ENCODE measurements at places on chromosomes 2 and 18.
A peak's percentile ranks its signal among the peaks of the same experiment; 100 is the strongest.

GRCh38 chr2:100953406-100954043 lies 48.6 kb upstream of the RPL31 start:
- no peak for DNase-seq

DNA sequence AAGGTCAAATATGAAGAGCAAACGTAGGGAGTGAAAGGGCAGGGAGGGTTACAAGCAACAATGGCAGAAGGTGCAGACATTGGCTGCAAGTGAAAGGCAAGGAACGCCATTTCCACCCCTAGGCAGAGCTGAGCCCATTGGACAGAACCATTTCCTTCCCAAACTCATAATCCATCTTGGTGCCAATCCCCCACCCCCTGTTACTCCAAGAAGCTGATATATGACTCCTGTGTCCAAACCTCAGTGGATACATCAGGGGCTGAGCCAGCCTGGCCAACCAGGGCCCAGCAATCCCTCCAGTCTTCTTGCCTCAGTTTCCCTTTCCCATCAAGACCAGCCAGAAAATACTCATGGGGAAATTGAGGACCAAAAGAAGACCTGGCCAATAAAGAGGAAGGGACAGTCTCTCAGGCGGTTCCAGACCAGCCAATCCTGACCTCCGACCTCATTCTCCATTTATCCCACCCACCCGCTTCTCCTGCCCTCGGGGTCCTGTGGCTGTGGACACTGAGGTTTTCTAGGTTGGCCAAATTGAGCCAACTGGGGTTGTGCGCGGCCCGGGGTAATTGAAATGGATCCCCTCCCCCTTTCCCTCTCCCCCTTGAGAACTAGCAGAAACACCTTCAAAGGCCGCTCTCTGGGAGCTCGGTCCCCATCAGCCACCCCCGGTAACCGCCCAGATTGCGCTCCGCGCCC lies 24.8 kb downstream of the TNS1 start:
- no peak for DNase-seq

- peak; percentile 44 for DNase-seq
Observed at GRCh38 chr2:159939946-159940345, 122.5 kb downstream of the PLA2R1 start.

DNA sequence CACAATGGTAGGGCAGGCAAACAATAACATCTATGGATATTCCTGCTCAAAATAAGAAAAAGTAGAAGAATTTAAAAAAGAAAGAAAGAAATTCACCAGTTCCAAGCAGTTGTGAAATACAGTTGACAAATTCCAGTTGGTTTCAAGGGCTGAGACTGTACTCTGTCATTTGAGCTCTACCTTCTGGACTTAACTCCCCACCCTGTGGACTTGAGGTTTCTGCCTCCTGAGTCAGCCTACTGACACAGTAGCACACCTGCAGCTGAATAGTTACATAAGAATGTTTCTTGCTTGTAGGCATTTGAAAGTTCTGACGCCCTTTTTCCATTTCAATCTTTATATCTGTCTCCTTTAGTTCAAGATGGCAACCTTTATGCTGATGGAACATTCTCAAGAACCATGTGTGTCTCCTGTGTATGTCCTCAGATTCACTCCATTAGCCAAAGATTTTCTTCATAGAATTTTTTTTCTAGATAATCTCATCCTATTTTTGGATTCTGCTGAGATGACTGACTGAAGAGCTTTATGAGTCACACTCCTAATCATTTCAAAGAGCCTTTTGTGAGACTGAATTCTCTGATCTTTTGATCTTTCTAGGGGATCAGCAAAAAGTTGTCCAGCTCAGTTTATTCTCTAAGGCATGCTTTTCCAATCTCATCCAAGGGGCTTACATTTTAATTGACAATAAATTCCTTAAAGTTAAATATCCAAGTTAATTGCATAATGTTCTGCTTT lies 19.1 kb downstream of the NETO1 start:
- no peak for DNase-seq

DNA sequence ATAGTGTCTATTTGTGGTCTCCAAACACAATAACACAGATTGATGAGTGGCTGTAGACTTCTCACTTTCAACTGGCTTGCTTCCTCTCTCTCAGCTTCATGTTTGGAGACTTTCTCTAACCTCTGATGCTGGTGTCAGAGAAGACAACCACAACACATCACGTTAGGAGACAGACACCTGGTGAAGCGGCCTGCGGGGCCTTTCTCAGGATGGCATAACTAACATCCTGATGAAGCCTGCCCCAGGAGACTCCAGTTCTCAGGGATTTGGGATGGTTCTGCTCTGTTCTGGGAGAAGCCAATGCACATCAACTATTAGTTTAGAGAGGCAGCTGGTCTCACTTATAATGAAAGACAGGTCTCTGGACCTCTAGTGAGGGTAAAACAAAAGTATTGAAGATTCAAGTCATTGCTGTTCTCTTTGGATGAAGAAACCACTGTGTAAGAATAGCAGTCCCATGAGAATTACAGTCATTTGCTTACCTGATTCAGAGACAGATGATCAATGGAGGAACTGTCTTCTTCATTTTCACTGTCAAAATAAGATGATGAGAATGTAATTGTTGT lies 2.0 kb downstream of the IL1A start:
- peak; percentile 30 for DNase-seq

DNA sequence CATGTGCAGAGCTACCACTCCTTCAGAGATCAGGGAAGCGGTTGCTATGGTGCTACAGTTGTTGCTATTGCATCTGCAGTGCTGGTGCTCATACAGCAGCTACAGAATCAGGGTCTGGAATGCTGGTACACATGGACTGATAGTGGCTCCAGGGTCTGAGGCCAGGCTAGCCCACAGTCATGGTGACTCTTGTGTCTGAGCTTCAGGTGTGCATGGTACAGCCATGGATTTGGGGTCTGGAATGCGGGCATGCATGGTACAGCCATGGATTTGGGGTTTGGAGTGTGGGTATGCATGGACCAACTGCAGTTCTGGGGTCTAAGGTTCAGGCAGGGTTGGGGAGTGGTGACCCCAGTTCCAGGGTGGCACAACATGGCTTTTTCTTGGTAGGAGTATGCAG lies 185.2 kb downstream of the SLC4A3 start:
- DNase-seq, result no peak

- no peak for DNase-seq
Observed at GRCh38 chr2:7895289-7895688, 786.6 kb upstream of the ID2 start.

GRCh38 chr2:98247383-98247782 lies 98.9 kb upstream of the CNGA3 start:
- no peak for DNase-seq

GRCh38 chr2:108640731-108641130 lies 78.6 kb upstream of the RANBP2 start:
- no peak for DNase-seq

- no peak for DNase-seq
Observed at GRCh38 chr2:19255481-19255880, 102.9 kb downstream of the OSR1 start.

DNA sequence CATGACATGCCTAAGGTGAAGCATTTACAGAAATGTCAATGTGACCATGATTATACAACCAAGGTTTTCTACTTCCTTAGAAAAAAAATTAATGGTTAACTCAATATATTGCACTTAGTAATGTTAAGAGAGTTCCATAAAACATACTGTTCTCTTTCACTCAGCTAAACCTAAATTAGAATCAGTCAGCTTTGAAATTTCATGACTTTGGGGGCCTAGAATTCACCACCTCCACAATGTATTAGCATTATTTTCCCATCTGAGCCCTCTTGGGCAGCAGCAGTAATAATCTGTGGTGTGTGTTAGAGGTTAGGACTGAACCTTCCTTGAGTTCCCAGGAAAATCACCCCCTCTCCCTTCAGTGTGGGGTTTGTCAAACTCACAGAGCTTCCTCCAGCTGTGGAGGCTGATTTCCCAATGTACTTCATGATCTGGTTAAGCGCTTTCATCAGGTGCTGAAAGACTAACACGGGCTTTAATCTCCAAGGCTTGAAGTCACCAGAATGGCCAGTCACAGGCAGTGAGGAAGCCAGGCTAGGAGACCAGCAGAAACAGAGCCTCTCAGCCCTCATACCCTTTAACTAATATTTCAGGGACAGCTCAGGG lies 7.1 kb upstream of the UPP2 start:
- DNase-seq, result no peak

- no peak for DNase-seq
Observed at GRCh38 chr2:149180226-149180875, 141.9 kb downstream of the LYPD6B start.

DNA sequence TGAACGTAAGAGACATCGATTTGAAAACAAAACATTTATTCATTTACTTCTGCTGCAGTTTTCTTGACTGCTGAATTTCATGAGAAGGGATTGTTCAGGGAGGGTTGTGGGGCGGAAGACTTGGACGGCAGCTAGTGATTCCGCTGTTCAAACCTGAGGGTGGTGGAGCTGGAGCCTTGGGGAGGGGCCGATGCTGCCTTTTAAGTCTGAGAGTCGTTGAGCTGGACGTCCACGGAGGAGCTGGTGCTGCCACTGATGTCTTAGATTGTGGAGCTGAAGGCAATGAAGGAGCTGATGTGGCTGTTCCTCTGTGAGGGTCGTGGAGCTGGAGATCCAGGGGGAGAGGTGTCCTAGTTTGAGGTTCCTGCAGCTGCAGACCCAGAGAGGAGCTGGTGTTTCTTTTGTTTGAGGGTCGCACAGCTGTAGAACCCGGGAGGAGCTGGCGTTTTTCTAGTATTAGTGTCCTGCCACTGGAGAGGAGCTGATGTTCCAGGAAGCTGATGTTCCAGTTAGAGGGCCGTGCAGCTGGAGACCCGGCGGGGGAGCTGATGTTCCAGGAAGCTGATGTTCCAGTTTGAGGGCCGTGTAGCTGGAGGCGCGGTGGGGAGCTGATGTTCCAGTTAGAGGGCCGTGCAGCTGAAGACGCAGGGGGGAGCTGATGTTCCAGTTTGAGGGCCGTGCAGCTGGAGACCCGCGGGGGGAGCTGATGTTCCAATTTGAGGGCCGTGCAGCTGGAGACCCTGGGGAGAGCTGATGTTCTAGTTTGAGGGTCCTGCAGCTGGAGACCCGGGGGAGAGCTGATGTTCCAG lies 150.9 kb downstream of the RTP5 start:
- DNase-seq, result no peak

DNA sequence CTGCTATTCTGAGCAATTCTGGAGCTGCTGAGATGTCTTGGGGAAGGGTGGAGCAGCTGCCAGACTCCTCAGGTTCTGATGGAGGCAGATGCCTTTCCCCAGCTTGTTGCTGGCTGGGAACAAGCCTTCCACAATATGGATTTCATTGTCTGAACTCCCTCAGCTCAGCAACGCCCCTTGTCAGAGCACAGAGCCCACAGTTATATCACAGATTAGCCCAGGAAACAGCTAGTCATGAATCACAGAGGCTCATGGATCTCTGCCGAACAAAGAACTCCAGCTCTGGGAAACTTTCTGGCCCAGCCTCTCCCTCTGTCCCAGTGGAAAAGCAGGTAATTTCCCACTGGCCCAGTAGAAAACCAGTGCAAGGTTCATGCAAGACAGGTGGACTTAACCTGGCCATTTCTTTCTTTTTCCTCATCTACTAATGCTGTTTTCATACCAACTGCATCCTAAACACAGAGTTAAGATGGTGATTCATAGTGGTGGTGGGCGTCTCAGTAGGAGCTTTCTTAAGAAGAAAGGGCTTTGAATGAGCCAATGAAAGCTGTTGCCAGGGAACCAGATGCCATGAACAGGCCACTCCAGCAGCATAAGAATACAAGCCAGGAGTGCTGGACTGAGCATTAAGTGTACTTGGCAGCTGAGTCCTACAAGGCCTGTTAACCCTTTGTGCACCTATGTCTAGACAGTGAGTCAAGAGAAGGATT lies 8.7 kb upstream of the KIAA2012 start:
- DNase-seq, result no peak

DNA sequence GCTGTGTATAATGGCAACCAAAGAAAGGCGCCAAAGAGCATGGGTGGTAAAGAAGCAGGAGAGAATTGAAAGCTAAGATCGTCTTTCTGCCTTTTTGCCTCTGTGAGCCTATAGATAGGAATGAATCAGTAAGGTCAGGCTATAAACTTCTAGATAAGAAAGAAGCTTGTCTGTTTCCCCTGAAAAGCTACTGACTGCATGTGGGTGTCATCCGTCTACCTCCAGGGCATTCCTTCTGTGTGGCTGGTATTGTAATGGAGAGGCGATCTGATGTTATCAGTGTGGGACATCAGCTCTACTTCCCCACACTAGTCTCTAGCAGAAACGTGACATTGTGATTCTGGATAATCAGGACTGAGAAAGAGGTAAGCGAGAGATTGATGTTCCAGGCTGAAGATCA lies 63.4 kb upstream of the PLA2R1 start:
- no peak for DNase-seq

DNA sequence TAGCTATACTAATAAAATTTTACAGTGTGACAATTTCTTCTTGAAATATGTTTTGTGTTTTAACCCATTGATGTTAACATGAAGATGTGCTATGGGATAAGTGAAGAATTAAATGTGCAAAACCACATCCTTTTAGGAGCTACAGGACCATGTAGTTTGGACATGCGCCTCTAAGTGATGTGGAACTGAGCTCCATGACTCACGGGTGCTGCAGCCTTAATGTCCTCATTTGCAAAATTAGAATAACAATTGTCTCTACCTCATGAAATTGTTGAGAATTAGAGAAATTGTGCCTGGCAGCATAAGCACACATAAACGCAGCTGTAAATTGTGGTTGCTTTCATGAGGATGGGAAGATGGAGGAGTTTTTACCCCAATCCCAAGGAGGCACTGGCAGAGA lies 31.6 kb upstream of the TPO start:
- DNase-seq, result no peak

DNA sequence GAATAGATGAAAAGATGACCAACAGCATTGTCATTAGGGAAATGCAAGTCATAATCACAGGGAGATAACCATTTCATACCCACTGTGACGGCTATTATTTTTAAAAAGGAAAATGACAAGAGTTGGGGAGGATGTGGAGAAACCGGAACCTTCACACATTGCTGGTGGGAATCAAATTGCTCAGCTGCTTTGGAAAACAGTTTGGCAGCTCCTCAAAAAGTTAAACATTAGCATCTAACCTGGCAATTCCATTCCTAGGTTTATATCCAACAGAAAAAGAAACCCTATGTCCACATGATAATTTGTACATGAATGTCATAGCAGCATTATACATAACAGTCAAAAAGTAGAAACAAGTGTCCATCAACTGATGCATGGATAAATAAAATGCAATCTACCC lies 58.2 kb downstream of the KCNG3 start:
- no peak for DNase-seq

DNA sequence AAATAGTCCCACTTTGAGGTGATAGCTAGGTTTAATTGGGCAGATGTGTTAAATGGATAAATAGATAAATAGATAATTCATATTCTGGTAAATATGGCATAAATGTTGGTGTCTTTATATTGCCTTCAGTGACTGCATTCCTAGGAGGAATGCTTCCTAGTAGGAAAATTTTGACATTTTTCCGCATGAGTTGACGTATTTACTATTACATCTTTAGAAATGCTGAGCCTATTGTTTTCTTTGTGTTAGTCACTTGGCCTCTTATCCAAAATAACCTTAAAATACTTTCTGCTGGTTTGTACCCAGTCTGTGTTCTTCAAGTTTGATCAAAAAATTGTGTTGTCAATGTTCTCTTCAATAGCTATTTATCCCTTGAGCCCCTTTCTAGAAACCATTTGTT lies 495.6 kb upstream of the ZEB2 start:
- no peak for DNase-seq
